Effector memory CD8-positive, alpha-beta T cell (primary cell): ENCODE measurements at places on chromosomes 6 and 20.

GRCh38 chr20:1943275-1944002 lies 48.2 kb downstream of the SIRPA start:
- H3K4me3 ChIP-seq, result no peak overlapping the region
- no peak overlapping the region for H3K27ac ChIP-seq
- H3K27me3 ChIP-seq, result peaks cover 55% of the 10 kb centered on the region
- no peak for DNase-seq

GRCh38 chr6:21091411-21091810 lies 502.1 kb upstream of the SOX4 start:
- H3K4me3 ChIP-seq, result no peak overlapping the region
- DNase-seq, result no peak
- no peak overlapping the region for H3K27ac ChIP-seq
- H3K36me3 ChIP-seq, result peaks cover 5% of the 10 kb centered on the region
- no peaks in the 10 kb centered on the region for H3K4me1 ChIP-seq

- no peak overlapping the region for H3K27ac ChIP-seq
- no peak overlapping the region for H3K4me3 ChIP-seq
- H3K4me1 ChIP-seq, result peaks cover 41% of the 10 kb centered on the region
- no peaks in the 10 kb centered on the region for H3K27me3 ChIP-seq
- DNase-seq, result no peak
Measured at GRCh38 chr20:61983965-61984364, 81.7 kb downstream of the TAF4 start.

GRCh38 chr20:49475292-49476015 lies 7.0 kb downstream of the KCNB1 start:
- H3K4me3 ChIP-seq, result no peak overlapping the region
- no peak overlapping the region for H3K27ac ChIP-seq
- DNase-seq, result no peak
- peaks cover 71% of the 10 kb centered on the region for H3K27me3 ChIP-seq
- no peaks in the 10 kb centered on the region for H3K4me1 ChIP-seq

DNA sequence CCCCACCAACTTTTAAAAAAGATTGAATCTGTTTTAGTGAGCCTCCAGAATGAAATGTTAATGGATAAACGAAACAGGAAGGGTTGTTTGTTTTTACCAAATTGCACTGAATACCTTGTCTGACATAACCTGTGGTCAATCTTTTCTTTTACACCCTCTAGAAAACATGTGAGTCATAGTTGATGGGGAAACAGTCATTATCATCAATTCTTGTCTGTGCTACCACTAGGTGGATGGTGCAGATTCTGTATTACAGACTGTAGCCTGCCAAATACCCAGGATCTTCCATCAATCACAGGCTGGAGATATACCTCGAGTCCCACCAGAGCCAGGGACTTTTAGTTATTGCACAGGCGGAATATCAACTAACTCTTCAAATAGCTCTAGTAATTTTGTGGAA lies 29.5 kb upstream of the PKIB start:
- H3K4me3 ChIP-seq, result no peak overlapping the region
- no peak overlapping the region for H3K27ac ChIP-seq
- no peaks in the 10 kb centered on the region for H3K27me3 ChIP-seq
- no peak for DNase-seq
- H3K36me3 ChIP-seq, result no peaks in the 10 kb centered on the region
